Retinal pigment epithelial cell (primary cell): ENCODE measurements at places on chromosomes 3 and 15.

DNA sequence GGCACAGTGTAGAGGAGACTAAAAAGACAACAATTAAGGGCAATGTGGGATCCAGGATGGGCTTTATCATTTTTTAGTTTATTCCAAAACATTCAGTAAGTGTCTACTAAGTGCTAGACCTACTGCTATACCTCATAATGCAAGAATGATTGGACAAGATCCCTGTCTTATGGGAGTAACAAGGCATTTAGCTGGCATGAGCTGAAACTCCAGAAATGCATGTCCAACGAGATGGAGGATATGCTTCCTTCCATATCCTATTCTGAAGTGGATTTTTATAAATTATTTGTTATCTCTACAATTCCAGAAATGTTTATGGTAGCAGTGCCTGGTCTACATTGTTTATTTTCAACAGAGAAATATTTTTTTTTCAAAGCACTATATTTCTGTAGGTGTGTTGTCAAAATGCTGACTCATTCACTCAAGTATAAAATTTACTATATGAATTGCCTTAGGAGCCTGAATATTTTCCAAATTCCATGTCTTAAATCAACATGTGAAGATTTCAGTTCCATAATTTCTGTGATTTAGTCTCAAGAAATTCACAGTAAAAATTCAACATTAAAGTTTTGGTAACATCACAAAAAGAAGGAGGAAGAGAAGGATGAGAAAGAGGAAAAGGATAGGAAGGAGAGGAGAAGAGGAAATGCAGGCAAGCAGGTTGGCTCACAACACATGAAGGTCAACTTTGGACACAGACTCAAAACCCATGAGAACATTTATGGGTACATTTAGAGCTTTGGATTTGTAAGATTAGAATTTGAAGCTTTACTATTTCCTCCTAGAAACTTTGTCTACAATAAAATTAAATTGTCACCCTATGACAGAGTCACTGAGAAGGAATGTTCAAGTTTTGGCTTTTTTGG lies 88.6 kb downstream of the P3H2 start:
- no peak for DNase-seq

DNA sequence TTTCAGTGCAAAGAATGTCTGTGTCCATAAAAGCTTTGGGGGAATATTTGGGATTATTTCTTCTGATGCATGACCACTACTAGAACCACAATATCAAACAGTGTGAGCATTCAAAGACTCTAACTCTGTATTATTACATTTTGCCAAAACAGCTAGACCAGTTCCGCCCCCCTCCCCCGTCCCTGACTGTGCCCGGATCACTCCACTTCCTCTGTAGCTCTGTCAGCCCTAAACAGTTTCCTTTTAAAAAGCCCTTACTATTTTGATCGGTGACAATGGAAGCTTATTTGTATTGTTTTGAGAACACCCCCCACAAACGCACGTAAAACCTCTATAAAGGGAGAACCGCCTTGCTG lies 36.6 kb upstream of the EPHB3 start:
- no peak for DNase-seq

DNA sequence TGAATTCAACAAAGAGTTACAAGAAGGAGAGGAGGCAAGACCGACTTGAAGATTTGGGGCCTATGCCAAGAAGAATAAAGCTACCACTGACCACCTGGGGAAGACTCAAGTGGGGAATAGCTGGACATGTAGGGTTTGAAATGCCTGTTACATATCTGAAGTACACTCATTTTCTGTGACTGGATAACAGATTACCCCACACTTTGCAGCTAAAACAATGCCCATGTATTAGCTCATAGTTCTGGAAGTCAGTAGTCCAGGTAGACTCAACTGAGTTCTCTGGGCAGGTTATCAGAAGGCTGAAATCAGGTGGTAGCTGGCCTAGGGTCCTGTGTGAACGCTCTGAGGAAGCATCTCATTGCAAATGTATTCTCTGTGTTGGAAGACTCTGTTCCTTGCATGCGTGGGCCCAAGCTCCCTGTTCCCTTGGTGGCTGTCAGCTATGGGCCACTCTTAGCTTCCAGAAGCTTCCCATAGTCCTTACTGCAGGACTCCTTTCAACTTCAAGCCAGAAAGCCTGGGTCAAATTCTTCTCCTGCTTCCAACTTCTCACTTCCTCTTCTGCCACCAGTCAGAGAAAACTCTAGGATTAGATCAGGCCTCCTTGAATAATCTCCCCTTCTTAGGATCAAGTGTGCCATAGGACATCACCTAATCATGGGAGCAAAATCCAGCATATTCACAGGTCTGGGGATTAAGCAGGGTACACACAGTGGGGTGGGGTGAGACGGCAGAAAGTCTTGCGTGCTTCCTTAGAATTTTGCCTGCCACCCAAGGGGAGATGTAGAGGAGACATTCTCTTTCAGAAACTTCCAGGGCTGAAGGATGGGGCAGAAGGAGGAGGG lies 187.8 kb downstream of the SHQ1 start:
- DNase-seq, result no peak

- no peak for DNase-seq
These were observed 100.4 kb upstream of the SEMA6D start for GRCh38 chr15:47616876-47617275.

- no peak for DNase-seq
These were observed 124.8 kb upstream of the NR2E3 start for GRCh38 chr15:71685420-71685993.

DNA sequence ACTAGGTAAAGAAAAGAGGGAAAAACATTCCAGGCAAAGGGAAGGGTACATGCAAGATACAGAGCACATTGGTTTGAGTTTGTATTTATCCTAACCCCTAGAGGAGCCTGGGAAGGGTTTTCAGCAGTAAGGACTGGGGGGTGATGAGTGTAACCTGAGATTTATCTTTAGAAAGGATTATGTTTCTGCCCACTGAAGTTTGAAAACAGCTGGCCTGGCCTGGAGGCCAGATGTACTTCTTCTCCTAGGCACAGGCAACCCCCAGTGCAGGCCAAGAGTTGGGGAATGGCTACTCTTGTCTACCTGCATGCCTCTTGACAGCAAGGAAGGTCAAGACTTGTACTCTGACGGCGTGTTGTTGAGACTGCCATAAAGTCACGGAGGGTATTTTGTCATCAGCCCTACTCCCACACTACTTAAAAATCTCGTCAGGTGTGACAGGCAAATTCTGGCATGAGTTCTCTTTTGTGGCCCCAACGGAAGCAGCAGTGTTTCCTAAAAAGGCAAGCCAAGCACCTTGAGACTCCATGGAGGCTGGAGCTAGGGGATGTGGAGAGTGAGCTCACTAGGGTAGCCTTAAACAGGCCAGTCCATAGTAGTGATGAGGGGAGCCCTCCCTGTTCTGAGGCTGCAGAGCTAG lies 241.5 kb upstream of the WNT5A start:
- no peak for DNase-seq

DNA sequence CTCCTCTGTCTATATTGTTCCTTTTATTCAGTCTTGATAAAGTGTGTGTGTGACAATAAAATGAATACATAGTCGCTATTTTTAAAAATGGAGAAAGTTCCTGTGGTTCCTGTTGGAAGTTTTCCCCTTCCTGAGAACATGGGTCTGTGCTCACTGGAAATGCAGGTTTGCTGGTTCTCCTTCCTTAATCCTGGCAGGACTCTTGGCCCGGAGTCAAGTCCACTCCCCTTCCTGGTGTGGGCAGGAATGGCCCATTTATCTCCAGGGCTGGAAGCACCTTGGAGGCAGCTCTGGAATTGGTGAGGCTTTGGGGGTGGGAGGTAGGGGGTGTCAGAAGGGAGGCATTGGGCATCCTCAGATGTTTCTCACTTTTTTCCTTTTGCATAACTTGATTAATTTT lies 30.1 kb downstream of the FOXL2 start:
- DNase-seq, result no peak

GRCh38 chr15:82127581-82127980 lies 81.8 kb upstream of the MEX3B start:
- no peak for DNase-seq

- no peak for DNase-seq
These were observed 7.3 kb upstream of the CFAP91 start for GRCh38 chr3:119695480-119695879.

DNA sequence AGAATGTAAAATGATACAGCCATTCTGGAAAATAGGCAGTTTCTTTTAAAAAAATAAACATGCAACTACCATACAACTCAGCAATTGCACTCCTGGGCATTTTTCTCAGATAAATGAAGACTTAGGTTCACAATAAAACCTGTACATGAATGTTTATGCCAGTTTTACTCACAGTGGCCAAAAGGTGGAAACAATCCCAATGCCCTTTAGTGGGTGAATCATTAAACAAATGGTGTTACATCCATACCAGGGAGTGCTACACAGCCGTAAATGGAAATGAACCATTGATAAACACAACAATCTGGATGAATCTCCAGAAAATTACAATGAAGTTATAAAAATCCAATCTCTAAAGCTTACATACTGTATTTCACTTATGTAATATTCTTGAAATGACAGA lies 140.3 kb downstream of the ADAMTSL3 start:
- DNase-seq, result no peak

- no peak for DNase-seq
These were observed 15.6 kb upstream of the DAG1 start for GRCh38 chr3:49454458-49454857.

- DNase-seq, result no peak
These were observed 396.3 kb downstream of the LSAMP start for GRCh38 chr3:116048991-116049390.
